GM13976 (cell line): ENCODE measurements at places on chromosomes 1 and 21.

DNA sequence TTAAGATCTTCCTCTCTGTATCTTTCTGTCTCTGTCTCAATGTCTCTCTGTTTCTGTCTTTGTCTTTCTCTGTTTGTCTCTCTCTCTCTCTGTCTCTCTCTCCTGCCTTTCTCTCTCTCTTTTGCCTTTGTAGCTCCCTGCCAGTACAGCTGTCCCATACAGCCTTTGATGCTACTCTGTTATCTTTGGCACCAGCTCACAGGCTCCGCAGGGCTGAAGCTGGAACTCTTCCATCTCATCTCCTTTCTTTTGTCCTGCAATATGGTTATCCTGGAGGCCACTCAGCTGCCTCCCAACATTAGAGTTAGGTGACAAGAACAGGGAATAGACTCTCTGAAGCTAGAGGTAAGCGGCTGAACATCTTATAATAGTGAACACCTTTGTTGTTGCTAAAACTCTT, 354.3 kb upstream of the NEGR1 start:
- no peak for DNase-seq

- no peak for DNase-seq
Measured at GRCh38 chr1:160167580-160167979, 16.2 kb downstream of the ATP1A4 start.

- no peak for DNase-seq
Measured at GRCh38 chr1:8281843-8282509, 35.9 kb upstream of the SLC45A1 start.

- DNase-seq = no peak
Measured at GRCh38 chr1:164577291-164577690, 18.3 kb downstream of the PBX1 start.

GRCh38 chr21:41819236-41819855, 52.5 kb upstream of the RIPK4 start:
- DNase-seq = no peak

GRCh38 chr1:2019571-2020309, 595 bp downstream of the GABRD start:
- DNase-seq = no peak

DNA sequence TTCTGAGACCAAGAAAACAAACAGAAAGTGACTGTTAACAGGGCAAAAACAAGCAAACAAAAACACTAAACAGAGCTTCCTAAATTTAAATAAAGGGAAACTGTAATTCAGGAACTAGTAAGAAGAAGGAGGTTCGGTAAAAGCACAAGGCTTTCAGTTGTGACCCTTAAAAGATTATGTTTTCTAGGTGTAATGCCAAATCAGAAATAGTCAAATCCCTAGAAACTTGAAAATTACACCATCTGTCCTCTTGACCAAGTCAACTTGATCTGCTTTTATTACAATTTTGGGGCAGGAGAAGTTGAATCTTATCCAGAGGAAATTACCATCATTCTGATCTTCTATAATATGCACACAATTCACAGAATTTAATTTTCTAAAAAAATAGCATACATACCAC, 754.0 kb upstream of the ADGRL4 start:
- DNase-seq = no peak

DNA sequence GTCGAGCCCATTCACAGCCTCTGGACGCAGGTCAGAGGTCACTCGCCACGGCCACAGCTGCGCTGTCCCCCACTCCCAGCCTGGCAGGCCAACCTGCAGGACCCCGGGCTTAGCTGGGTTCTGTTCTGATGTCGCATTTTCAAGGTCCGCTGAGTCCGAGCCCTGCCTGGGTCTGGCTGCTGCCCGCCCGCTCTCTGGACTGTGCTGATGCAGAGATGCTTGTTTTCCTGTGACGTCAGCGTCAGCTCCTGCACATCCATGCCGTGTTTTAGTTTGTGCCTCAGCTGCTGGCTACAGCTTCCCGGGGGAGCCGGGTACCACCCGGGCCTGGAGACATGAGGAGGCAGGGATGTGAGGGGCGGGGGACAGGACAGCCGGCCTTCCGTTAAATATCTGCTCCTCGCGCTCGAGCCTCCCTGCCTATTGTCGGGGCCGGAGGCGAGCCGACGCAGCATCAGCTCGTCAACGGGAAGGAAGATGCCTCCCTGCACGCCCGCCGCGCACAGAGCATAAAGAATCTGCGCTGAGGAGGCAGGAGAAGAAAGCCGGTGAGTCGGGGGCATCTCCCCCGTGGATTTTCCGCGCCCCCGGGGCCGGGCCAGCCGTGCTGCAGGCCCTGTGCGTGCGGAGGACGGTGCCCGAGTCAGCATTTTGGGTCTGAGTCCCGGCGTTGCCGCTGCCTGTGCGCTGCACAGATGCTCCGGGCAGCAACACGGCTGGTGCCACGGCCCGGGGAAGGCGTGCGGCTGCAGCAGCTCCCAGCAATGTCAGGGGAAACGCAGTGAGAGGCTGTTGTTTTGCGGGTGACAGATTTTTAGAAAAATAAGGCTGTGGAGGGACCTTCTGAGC, 23.4 kb downstream of the PRKCZ start:
- no peak for DNase-seq

GRCh38 chr1:231512147-231512698, 16.2 kb upstream of the TSNAX start:
- peak; percentile 44 for DNase-seq
